H4 (cell line): ENCODE measurements at places on chromosomes 11 and 22. TPM values are rescaled to one million over a fixed set of nuclear protein-coding genes. Genes with fewer than 3 reads are reported as not detected.

CCDC116 gene
- 0.10 TPM in 1 of 2 replicates, not detected in the other for total RNA-seq

BTG4 gene
- total RNA-seq: 0.15 TPM in 1 of 2 replicates, not detected in the other

PRRG4 gene
- total RNA-seq: 0.25 TPM in 2 replicates

CARD16 gene
- total RNA-seq: 80.6 and 105 TPM in 2 replicates

OR4C6 gene
- 0.21 TPM in 1 of 2 replicates, not detected in the other for total RNA-seq

DHCR7 gene
- 46.5 and 47.4 TPM in 2 replicates for total RNA-seq

OR5AP2 gene
- total RNA-seq: not detected in 2 replicates

ABTB2 gene
- total RNA-seq: 1.2 and 3.2 TPM in 2 replicates

CASP1 gene
- 14.2 and 28.6 TPM in 2 replicates for total RNA-seq

NAALAD2 gene
- 0.29 and 2.8 TPM in 2 replicates for total RNA-seq
